PC-9 (cell line): ENCODE measurements at places on chromosomes 13 and 19. TPM values are rescaled to one million over a fixed set of nuclear protein-coding genes. Genes with fewer than 3 reads are reported as not detected.

DNA sequence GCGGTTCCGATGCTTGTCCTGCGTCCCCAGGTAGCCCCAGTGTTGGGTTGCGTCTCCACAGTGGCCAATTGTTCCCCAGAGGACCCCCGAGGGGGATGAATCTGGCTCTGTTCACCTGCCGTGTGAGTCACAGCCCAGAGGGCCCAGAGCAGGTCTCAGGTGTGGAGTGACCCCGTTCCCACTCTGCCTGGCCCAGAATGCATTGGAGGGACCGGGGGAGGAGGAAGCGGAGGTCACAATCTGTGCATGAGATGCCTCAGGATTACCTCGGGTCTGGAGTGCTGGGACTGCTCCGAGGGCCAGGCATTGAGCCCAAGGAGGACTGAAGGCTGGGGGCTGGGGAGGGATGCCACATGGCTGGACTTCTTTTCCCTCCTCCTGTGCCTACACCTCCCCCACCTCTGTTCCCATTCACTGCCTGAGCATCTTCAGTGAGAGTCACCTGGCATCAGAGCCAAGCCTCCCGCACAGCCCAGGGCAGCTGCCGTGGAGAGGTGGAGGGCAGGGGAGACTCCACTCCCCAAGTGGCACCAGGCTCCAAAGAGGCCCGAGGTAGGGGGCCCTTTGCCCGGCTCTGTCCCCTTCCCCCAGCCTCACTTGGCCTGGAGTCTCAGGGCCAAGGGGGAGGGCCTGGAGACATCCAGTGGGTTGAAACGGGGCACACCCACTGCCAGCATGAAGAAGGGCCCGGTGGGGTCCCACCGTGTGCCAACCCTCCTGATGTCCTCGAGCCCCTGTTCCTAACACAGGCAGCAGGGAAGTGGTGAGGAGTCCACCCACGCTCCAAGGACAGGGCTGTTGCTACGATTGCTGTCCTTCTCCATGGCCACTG, 81.1 kb downstream of the CHST8 start:
- no peaks in the 10 kb centered on the region for H3K36me3 ChIP-seq
- H3K27ac ChIP-seq: no peak overlapping the region
- peaks cover 97% of the 10 kb centered on the region for H3K27me3 ChIP-seq
- no peak overlapping the region for H3K4me3 ChIP-seq
- H3K4me1 ChIP-seq: no peaks in the 10 kb centered on the region

DNA sequence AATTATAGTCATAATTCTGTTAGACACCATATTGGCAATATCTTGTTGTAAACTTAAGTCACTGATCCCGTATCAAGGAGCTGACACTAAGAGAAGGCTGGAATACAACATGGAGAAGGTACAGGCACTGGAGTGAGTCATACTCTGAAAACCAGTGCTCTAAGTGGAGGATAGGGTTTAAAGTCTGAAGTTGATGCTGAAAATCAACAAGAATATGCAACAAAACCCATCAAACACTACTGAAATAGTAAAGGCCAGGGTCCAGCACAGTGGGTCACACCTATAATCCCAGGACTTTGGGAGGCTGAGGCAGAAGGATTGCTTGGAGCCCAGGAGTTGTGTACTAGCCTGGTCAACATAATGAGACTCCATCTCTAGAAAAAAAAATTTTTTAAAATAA, 73.2 kb upstream of the KLF5 start:
- DNase-seq: no peak
- H3K27ac ChIP-seq: no peak overlapping the region
- H3K4me1 ChIP-seq: peaks cover 12% of the 10 kb centered on the region; the same call in 1 of the 2 replicates
- no peaks in the 10 kb centered on the region for H3K36me3 ChIP-seq
- no peak overlapping the region for H3K4me3 ChIP-seq

DNA sequence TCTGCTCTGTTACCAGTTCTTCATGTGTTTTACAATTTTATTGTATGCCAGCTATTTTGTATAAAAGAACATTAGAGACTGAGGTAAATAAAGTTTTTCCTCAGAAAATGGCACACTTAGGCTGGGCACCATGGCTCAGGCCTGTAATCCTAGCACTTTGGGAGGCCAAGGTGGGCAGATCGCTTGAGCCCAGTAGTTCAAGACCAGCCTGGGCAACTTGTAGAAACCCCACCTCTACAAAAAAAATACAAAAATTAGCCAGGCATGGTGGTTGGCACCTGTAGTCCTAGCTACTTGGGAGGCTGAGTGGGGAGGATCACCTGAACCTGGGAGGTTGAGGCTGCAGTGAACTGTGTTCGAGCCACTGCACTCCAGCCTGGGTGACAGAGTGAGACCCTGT, 32.0 kb downstream of the CCDC8 start:
- no peak for DNase-seq
- H3K4me3 ChIP-seq: no peak overlapping the region
- H3K4me1 ChIP-seq: no peaks in the 10 kb centered on the region
- H3K27me3 ChIP-seq: no peaks in the 10 kb centered on the region

- no peak overlapping the region for H3K4me3 ChIP-seq
- no peak for DNase-seq
- no peaks in the 10 kb centered on the region for H3K4me1 ChIP-seq
- no peak overlapping the region for H3K27ac ChIP-seq
- no peaks in the 10 kb centered on the region for H3K36me3 ChIP-seq
These were observed 23.5 kb downstream of the NKPD1 start for GRCh38 chr19:45137179-45137761.

- DNase-seq: no peak
- 0 out of 2 replicates have a peak, but pooled peaks cover 6% of the 10 kb centered on the region for H3K4me1 ChIP-seq
These were observed 52.2 kb downstream of the RFC3 start for GRCh38 chr13:33870046-33870668.

DNA sequence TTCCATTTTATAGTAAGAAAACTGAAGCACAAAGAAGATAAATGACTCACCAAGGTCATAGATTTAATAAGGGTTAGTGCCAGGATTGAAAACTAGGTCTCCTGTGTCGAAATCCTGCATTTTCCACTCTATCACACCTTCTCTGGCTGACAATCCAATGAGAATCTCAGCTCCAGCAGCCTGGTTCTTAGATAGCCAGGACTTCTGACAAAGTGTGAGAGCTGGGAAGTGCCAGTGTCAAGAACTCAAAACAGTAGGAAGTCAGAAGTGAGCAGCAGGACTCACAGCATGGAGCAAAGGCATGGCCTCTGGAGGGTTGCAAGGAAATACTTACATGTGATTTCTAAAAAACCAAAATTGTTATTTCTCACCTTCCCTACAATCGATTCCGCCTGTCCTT, 24.3 kb downstream of the KCTD12 start:
- DNase-seq: no peak
- H3K27ac ChIP-seq: no peak overlapping the region
- H3K36me3 ChIP-seq: no peaks in the 10 kb centered on the region
- no peaks in the 10 kb centered on the region for H3K27me3 ChIP-seq
- no peaks in the 10 kb centered on the region for H3K4me1 ChIP-seq

- H3K27me3 ChIP-seq: peaks cover 14% of the 10 kb centered on the region
- no peak overlapping the region for H3K27ac ChIP-seq
- DNase-seq: no peak
- no peak overlapping the region for H3K4me3 ChIP-seq
- no peaks in the 10 kb centered on the region for H3K4me1 ChIP-seq
These were observed 5.3 kb downstream of the TMPRSS9 start for GRCh38 chr19:2365201-2365970.

GRCh38 chr19:41480336-41480735, 37.4 kb downstream of the ERICH4 start:
- no peak for DNase-seq
- no peaks in the 10 kb centered on the region for H3K4me1 ChIP-seq
- no peaks in the 10 kb centered on the region for H3K36me3 ChIP-seq
- peaks cover 90% of the 10 kb centered on the region for H3K27me3 ChIP-seq
- H3K4me3 ChIP-seq: no peak overlapping the region

GRCh38 chr19:52494518-52494917, 33.0 kb upstream of the ZNF808 start:
- DNase-seq: peak; percentile 46
- no peaks in the 10 kb centered on the region for H3K4me1 ChIP-seq
- no peaks in the 10 kb centered on the region for H3K27me3 ChIP-seq
- H3K36me3 ChIP-seq: no peaks in the 10 kb centered on the region
- no peak overlapping the region for H3K27ac ChIP-seq

GRCh38 chr19:1063909-1064660, 2.9 kb upstream of the ARHGAP45 start:
- DNase-seq: no peak
- no peaks in the 10 kb centered on the region for H3K36me3 ChIP-seq
- peaks cover 19% of the 10 kb centered on the region for H3K4me1 ChIP-seq

GRCh38 chr13:48949566-48950500, 25.9 kb upstream of the FNDC3A start:
- peaks cover 12% of the 10 kb centered on the region; the same call in 1 of the 2 replicates for H3K4me1 ChIP-seq
- no peak for DNase-seq
- H3K4me3 ChIP-seq: no peak overlapping the region
- peak overlapping the region; percentile 55 for H3K27ac ChIP-seq

- no peak overlapping the region for H3K4me3 ChIP-seq
- no peak overlapping the region for H3K27ac ChIP-seq
- H3K36me3 ChIP-seq: no peaks in the 10 kb centered on the region
- peaks cover 9% of the 10 kb centered on the region for H3K4me1 ChIP-seq
- no peak for DNase-seq
- no peaks in the 10 kb centered on the region for H3K27me3 ChIP-seq
These were observed 23.0 kb upstream of the ATP1A3 start for GRCh38 chr19:42017040-42017439.

- H3K36me3 ChIP-seq: no peaks in the 10 kb centered on the region
- no peak overlapping the region for H3K4me3 ChIP-seq
- no peak for DNase-seq
- no peak overlapping the region for H3K27ac ChIP-seq
These were observed 5.0 kb upstream of the LENG1 start for GRCh38 chr19:54164369-54165068.

- peaks cover 39% of the 10 kb centered on the region for H3K36me3 ChIP-seq
- H3K4me1 ChIP-seq: peaks cover 33% of the 10 kb centered on the region
- H3K27me3 ChIP-seq: no peaks in the 10 kb centered on the region
- no peak for DNase-seq
These were observed 21.9 kb downstream of the RBM26 start for GRCh38 chr13:79384022-79384610.

DNA sequence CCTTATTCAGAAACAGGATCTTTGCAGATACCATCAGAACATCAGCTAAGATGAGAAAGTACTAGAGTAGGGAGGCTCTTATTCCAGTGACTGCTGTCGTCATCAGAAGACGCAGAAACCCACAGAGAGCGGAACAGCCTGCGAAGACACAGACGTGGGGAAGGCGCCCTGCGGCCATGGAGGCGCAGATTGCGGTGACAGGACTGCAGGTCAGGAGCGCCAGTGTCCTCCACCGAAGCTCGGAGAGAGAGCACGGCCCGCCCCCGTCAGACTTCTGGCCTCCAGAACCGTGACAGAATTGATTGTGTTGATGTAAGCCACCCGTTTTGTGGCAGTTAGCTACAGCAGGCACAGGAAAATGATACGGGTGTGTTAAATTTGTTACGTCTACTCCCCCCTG, 275.5 kb downstream of the EFNB2 start:
- no peak for DNase-seq
- no peak overlapping the region for H3K27ac ChIP-seq
- H3K36me3 ChIP-seq: no peaks in the 10 kb centered on the region
- H3K27me3 ChIP-seq: no peaks in the 10 kb centered on the region
- no peak overlapping the region for H3K4me3 ChIP-seq
- no peaks in the 10 kb centered on the region for H3K4me1 ChIP-seq

DNA sequence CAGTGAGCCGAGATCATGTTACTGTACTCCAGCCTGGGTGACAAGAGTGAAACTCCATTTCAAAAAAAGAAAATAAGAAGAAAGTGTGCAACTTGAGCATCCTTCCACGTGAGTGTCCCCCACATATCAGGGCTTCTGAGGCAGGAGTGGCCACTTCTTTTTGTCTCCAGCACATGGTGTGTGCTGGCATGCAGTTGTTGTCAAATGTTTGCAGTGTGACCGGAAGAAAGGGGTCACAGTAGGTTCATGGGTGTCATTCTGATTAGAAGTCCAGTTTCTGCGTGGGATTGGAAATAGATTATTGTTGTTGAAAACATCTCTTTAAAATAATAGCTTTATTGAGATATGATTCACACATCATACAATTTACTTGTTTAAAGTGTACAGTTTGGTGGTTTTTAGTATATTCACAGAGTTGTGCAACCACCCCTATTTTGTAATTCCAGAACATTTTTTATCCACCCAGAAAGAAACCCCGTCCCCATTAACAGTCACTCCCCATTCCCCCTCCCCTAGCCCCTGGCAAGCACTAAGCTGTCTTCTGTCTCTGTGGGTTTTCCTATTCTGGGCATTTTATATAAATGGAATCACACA, 2.2 kb downstream of the CRTC1 start:
- no peaks in the 10 kb centered on the region for H3K36me3 ChIP-seq
- H3K4me1 ChIP-seq: peaks cover 22% of the 10 kb centered on the region
- H3K27ac ChIP-seq: no peak overlapping the region
- no peak for DNase-seq

DNA sequence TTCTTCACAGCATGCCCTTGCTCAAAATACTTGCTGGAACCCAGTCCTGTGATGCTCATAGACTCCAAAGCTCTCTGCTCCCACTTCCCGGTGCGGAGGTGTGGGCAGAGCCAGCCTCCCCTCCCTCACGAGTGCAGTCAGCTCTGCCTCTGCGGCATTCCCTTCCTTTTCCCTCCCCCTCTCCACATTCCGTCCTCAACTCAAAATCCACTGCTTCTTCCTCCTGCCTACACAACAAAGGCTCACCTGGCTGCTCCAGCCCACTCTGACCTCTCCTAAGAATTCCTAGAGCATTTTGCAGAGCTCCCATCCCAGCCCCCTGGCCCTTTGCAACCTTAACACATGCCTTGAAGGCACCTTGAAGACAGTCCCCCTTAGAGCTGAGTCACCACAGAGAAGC, 527.9 kb downstream of the MYO16 start:
- H3K27me3 ChIP-seq: no peaks in the 10 kb centered on the region
- H3K4me3 ChIP-seq: peak overlapping the region; percentile 48; the same call in 1 of the 2 replicates
- peak overlapping the region; percentile 96 for H3K27ac ChIP-seq
- DNase-seq: peak; percentile 71
- no peaks in the 10 kb centered on the region for H3K36me3 ChIP-seq

DNA sequence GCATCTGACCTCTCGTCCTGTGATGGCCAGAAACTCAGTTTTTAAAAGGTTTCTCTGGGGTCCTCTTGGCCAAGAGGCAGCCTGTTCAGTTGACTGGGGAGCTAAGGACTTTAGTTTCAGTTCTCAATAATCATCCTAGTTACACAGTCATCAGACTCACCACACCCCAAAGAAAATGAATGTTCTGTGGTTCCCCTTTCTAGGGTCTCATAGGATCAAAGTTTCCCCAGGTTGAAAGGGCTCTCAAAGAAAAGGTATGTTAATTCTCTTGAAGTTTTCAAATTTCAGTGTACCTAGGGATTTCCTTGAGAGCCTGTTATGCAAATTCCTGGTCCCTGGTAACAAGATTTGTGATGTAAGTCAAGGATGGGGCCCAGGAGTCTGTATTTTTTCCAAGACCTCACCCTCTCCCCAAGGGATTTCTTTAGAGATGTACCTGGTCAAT, 94.9 kb downstream of the FAM216B start:
- DNase-seq: no peak
- no peaks in the 10 kb centered on the region for H3K36me3 ChIP-seq
- peak overlapping the region; percentile 62 for H3K27ac ChIP-seq
- peaks cover 16% of the 10 kb centered on the region for H3K4me1 ChIP-seq

GRCh38 chr19:35146746-35147459, 3.8 kb downstream of the FXYD7 start:
- DNase-seq: no peak
- peaks cover 23% of the 10 kb centered on the region for H3K4me1 ChIP-seq
- no peak overlapping the region for H3K4me3 ChIP-seq

The KLK5 gene
- total RNA-seq: 405 and 412 TPM in 2 replicates

The PGLYRP1 gene
- not detected in 2 replicates for total RNA-seq

The PSG1 gene
- total RNA-seq: 0.72 TPM in 1 of 2 replicates, not detected in the other

The TMEM86B gene
- 18.1 and 18.4 TPM in 2 replicates for total RNA-seq

The C19orf81 gene
- total RNA-seq: not detected in 2 replicates
